GM23248 (cell line): ENCODE measurements at places on chromosomes 12 and 14. TPM values are rescaled to one million over a fixed set of nuclear protein-coding genes. Genes with fewer than 3 reads are reported as not detected.
A peak's percentile ranks its signal among the peaks of the same experiment; 100 is the strongest.

Gene GXYLT1
- polyA plus RNA-seq, result 13.7 and 14.8 TPM in 2 replicates

Gene ISM2
- polyA plus RNA-seq, result 0.11 TPM in 1 of 2 replicates, not detected in the other

Gene SRP54
- polyA plus RNA-seq, result 74.7 and 78.0 TPM in 2 replicates

Gene ABCC9
- 12.7 and 14.2 TPM in 2 replicates for polyA plus RNA-seq

Gene FAM90A1
- polyA plus RNA-seq, result 0.24 TPM in 1 of 2 replicates, not detected in the other

Gene PLEKHH1
- polyA plus RNA-seq, result 0.13 TPM in 1 of 2 replicates, not detected in the other

Gene TRHDE
- 1.4 and 1.5 TPM in 2 replicates for polyA plus RNA-seq

Gene JAG2
- 0.25 TPM in 1 of 2 replicates, not detected in the other for polyA plus RNA-seq

DNA sequence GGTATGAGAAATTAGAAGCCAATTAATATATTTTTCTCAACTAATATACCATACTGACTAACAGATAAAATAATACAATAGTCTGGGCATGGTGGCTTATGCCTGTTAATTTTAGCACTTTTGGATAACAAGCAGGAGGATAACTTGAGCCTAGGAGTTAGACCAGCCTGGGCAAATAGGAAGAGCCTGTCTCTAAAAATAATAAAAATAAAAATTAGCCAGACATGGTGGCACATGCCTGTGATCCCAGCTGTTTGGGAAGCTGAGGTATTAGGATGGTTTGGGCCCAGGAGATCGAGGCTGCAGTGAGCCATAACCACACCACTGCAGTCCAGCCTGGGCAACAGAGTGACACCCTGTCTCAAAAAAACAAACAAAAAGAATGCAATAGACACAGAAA lies 24.7 kb downstream of the KLHDC2 start:
- DNase-seq, result no peak

DNA sequence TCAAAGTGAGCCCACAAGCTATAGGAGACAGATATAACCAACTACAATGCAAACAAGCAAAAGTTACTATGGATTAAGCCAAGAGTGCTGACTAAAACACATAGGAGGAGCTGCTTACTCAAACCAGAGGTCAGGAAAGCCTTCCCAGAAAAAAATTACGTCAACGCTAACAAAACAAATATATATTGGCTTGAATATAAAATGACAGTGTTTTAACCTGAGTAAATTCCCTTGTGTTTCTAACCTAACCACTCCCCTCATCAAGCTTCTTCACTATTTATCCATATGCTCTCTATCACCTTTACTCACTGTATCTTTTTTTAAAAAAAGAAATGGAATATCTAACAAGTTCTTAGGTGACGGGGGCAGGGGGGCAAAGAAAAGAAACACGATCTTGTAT lies 115.9 kb downstream of the MED13L start:
- DNase-seq, result peak; percentile 73

DNA sequence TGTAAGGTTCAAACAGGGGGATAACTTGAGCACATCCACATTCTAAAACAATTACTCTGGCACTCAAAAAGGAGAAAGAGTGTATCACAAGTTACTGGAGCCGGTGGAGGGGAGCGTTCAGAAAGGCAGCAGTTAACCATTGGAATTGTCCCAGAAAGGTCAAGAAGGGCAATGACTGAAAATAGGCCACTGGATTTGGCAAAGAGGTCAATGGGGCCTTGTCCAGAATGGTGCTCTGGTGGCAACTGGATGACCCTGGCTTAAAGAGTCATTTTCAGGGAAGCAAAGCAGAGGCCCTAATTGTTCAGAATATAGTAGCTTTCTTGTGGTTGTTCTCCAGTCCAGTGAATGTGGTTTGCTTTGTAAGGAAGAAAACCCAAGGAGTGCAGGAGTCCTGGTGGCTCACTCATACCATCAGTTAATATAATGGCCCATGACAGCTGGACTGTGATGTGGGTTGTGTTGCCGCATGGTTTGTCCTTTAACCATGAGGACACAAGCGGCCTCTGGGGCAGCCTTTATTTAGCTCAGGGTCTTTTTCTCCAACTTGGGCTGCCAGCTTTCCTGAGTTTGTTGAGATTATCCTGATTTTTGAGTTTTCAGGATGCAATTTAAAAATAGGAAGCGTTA lies 142.8 kb upstream of the PELI2 start:
- DNase-seq, result no peak

GRCh38 chr12:14618983-14619382 lies 51.3 kb upstream of the PLBD1 start:
- peak; percentile 56 for DNase-seq

DNA sequence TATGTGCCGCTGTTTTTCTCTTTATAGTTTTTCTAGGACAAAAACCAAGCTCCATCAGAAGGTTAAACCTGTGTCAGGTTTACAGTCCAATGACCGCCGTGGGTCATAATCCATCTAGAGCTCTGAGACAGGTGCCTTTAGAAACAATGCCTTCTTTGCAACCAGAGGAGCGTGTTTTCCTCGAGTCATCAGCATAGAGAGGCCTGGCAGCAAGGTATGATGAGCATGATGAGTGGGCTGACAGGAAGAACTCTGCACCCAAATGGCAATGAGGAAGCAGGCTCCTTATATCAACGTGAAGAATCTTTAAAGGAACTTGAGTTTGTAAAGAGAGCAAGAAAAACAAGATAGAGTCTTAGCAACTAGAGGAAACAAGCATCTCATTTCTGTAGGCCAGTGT lies 60.5 kb upstream of the NUDT4 start:
- no peak for DNase-seq

DNA sequence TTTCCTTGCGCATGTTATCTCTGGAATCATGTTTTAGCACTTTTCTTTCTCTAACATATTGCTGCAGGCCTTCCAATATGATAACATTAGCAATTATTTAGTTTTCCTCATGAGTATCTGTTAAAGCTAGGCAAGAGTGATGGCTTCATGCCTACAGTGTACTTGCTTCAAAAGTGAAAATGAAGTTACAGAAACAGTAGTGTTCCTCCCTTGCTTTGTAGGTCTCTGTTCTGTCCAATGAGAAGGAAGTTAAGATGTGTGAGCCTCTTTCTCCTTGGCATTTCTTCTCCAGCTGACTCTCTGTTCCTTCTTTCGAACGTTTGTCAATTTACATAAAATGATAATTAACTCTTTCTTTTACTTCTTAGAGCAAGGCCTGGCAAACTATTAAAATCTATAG lies 22.2 kb downstream of the LRRIQ1 start:
- no peak for DNase-seq

GRCh38 chr14:70317969-70318634 lies 41.4 kb downstream of the COX16 start:
- peak; percentile 61 for DNase-seq

DNA sequence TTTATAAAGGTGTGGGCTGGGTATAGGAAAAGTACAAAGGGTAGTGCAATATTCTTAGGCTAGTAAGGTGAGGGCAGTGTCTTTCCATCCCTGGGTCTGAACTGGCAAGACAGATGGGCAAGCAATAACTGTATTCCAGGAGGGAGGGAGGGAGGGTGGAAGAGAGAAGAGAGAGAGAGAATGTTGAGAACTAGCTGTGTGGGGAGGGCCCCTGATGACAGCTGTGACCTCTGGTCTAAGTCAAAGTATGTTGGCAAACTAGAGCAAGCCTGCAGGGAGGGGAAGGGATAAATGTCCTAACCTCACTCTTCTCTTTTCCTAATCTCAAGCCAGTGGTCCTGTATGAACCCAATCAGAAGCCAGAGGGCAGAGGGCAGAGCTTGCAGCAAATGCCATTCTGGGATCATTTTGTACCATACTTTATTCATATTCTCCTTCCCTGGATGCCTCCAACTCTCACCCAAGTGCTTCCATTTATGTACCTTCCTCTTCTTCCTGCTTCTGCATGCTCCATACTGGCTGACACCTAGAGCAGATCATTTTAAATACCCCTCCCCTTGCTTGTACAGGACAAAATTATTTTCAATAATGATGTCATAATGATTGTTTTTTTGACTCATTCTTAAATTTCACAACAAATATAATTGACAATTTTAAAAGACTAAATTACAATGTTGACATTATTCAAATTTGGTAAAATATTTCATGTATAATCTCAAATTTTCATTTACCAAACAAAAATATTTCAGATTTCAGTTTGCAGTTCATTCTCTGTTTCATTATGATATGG lies 75.9 kb downstream of the AKAP6 start:
- no peak for DNase-seq

DNA sequence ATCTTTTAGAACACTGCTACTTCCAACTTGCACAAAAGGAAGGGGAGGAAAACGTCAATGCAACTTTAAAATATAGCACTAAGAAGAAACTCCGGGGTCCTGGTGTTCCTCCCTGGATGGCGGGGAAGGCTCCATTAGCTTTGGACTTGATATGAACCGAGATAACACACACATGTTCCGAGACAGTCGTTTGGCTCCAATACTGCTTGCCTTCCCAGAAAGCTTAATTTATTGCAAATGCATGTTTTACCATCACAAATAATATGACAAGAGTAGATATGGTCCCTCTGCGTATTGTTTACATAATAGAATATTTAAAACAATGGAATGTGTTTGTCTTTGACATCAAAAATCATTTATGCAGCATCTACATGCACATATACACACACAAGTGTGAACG lies 87.6 kb upstream of the CLMN start:
- no peak for DNase-seq

- no peak for DNase-seq
These were observed at the start of gene GPR84 for GRCh38 chr12:54364413-54364812. Gene GPR84, minus strand, starts transcription at chr12:54364486. Its CDS starts 635 bp downstream, at chr12:54363851.

DNA sequence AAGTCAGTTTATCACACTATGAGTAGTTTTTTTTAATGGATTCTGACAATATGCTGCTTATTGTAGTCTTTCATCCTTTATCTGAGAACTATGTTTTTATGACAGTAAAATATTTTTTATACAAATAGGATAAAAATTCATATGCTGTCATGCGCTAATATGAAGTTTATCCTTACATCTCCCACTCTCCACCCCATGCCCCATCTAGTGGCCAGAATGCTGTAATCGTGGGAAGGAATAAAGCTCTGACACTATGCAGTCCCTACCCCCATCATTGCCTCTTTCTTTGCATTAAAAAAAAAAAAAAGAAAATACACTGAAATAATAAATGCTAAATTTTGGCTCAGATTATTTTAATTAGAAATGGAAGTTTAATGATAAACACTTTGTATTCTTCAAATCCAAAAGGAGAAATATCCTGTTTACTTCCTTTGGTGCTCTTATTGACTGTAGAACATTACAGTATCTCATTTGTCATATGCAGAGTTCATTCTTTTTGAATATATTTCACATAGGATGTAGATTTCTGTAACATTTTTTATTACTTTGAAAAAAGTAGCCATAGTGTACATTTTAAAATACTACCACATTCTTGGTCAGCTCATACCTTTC lies 145.9 kb upstream of the SLCO1C1 start:
- DNase-seq, result peak; percentile 65

DNA sequence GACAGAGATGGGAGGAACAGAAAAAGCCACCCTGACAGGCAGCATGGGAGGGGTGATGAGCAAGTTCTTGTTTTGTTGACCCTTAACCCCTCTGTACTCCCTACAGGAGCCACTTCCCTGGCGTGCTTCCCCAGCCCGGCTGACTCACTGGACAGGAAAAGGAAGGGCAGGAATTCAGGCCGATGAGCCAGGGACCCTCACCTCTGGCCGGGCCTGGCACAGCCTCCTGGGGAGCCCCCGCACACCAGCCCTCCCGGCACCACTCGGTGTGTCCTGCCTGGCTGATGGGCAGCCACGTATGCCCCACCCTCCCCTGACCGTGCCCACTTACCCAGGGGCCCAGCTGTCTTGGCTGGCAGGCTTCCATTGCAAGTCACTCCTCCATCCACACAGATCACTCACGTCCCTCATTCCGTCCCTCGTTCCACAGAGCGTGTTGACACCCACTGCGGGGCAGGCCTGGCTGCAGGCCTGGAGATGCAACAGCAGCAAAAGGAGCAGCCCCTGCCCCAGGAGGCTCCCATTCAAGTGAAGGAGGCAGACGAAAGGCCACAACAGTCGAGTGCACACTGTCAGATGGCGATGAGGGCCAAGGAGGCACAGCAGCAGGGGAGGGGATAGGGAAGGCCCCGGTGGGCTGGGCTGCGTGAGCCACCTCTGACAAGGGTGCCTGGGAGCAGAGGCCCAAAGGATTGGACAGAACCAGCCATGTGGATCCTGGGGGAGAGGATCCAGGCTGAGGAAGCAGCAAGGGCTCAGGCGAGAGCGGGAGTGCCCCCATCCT lies 19.7 kb upstream of the CD9 start:
- DNase-seq, result peak; percentile 81

GRCh38 chr14:76920331-76921087 lies 94.3 kb downstream of the LRRC74A start:
- DNase-seq, result peak; percentile 51

DNA sequence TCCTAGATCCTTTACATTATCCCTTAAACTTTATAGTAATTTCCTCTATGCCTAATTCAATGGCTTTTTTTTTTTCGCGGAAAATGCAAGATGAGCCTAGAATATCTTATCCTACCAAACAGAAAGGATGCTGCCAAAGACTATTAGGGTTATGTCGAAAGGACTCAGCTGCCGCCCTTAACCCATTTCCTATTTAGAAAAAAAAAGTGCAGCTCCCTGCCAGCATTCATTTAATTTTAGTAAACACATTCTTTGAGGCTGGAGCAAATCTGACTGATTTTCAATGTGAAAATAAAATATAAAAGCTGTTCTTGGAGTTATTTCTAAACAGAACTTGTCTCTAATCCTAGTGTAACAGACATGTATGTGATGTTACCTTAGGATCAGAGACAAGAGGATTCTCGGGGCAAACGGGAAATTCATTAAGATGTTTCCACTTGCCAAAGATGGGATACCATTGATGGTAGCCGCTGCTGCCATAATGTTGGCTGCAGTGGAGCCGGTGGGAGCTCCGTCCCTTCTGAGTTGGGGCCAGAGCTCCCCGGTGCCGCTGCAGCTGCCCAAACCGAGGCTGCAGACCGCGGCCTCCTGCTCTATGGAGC lies 8.2 kb upstream of the A2M start:
- no peak for DNase-seq

GRCh38 chr12:130645751-130646150 lies 70.3 kb downstream of the RIMBP2 start:
- no peak for DNase-seq

- peak; percentile 66 for DNase-seq
These were observed 119.1 kb upstream of the FAR2 start for GRCh38 chr12:29030006-29030405.

DNA sequence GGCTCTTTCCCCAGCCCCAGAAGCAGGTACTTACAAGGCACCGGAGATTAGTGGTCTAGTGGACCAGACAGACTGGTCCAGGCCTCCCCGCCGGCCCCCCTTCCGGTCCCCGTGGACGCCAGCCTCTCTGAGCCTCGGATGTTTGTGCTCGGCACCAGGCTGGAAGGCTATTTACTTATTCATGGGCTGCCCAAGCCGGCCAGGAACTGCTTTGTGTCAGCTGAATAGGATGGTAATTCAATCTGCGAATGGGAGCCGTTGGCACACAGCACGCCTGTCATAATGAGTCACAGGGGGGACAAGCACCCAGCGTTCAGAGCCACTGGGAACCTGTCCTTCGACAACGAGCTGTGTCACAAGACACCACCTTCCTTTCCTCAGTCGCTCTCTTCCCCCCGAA lies 82.3 kb downstream of the RIMBP2 start:
- DNase-seq, result no peak
